Muscle of back (tissue), 13 donors: ENCODE measurements at places on chromosomes 12 and 14.

- DNase-seq = peak; percentile 92
These were observed 29.3 kb upstream of the LGALS3 start for GRCh38 chr14:55099756-55100155.

GRCh38 chr14:86221755-86222154 lies 691.8 kb downstream of the FLRT2 start:
- DNase-seq = no peak

GRCh38 chr12:47821346-47821706 lies 1.6 kb upstream of the HDAC7 start:
- no peak for DNase-seq

GRCh38 chr12:129190827-129191226 lies 337.5 kb downstream of the GLT1D1 start:
- no peak for DNase-seq

GRCh38 chr12:4027412-4027811 lies 154.2 kb upstream of the PARP11 start:
- no peak for DNase-seq
